CD4-positive, alpha-beta T cell treated with Interleukin-6 for 4 hours (primary cell): ENCODE measurements at places on chromosomes 2 and 18.
A peak's percentile ranks its signal among the peaks of the same experiment; 100 is the strongest.

- DNase-seq, result no peak
Measured at GRCh38 chr18:61360404-61361383, 27.5 kb downstream of the CDH20 start.

DNA sequence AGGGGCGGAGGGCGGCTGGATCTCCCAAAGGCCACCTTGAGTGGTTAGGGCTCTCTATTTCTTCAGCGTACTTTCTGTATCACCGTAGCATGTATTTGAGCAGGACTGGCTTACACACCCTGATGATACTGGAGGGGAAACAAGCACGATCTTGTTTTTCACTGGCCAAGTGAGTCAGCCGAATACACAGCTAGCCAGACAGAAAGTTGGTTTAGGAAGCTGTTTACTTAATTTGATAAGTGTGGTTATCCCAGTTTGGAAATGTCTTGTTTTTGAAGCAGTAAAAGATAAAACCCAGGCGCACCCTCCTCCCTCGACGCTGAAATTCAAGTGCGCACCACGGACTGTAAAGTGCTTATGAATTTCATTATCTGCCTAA, 582 bp downstream of the RIOK3 start:
- DNase-seq, result peak; percentile 20

DNA sequence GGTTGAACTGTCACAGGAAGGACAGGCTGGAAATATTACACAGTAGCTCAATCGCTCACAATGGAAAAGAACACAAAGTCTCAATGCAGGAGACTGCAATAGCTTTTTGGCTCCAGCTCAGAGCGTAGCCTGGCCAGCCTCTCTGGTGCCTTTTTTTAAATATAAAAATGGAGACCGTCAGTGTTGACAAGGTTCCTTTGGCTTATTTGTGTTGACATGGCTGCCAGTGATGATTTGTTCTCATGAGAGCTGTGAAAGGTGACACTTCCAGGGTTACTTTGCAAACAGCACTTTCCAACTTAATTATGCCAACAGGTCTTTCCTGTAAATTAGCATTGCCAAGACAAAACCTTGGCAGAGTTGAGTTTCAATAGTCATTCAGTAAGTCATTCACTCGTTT, 70.8 kb downstream of the KCNE4 start:
- DNase-seq, result no peak

- DNase-seq, result no peak
Measured at GRCh38 chr2:238742066-238742465, 105.8 kb upstream of the TWIST2 start.

- DNase-seq, result no peak
Measured at GRCh38 chr2:47336259-47337238, 66.4 kb upstream of the MSH2 start.

DNA sequence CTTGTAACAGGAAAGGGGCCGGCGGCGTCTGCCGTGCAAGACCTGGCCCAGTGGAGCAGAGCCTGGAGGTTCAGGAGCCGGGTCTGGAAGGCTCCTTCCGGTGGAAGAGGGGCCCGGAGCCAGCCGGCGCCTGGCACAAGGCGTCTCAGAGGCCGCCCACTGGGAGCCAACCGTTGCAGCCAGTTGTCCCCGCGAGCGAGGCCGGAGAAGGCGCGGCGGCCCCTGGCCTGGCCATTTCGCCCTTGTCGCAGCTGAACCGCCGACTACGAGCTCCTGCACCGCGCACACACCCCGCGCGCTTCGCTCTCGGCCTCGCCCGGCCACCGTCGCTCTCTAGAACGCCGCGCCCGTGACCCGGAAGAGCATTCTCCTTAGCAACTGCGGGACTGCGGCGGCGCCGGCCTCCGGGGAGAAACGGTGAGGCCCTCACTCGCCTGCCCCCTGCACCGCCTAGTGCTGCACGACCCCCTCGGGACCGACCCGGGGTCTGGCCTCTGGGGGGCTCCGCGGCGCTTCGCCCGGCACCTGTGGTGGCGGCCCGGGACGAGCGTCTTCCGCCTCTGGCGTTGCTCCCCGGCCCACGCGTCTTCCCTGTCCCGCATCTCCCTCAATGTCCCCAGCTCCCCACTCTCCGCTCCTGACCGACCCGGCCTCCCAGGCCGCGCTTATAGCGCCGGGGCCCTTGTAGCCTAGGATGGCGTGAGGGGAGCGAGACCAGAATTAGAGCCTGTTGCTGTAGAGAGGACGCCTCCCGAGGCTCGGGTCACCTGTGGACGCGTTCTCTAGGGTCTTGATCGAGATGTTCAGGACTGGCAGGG, at the start of gene DIS3L2:
Gene DIS3L2 (plus strand): TSS at position 365 of the 818 bp plus-strand sequence. CDS start 53,215 bp downstream, outside the sequence.
- DNase-seq, result peak; percentile 79

DNA sequence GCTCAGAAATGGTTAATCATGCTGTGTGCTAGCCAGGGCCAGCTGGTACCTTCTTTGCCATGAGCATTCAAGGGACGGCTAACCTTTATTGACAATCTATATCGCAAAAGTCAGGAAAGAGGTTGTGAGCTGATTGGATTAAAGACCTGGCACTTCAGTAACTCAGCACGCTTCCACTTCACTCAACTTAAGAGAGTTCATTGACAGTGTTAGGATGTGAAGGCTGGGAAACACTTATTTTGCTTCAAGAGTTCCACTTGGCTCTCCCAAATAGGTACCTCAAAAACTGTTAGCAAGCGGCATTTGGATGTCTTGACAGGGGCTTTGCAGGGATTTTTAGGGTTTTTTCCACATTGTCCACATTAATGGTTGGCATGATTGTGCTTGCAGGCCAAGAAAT, 25.1 kb upstream of the TXNDC2 start:
- no peak for DNase-seq

GRCh38 chr18:67710639-67711038, 194.1 kb upstream of the DSEL start:
- no peak for DNase-seq

GRCh38 chr18:13261661-13262357, 43.2 kb downstream of the LDLRAD4 start:
- DNase-seq, result peak; percentile 49

- DNase-seq, result peak; percentile 4
Measured at GRCh38 chr2:201909961-201910361, 103.6 kb downstream of the CDK15 start.

- no peak for DNase-seq
Measured at GRCh38 chr2:46181789-46182530, 115.2 kb upstream of the EPAS1 start.

GRCh38 chr18:35618696-35619095, 37.2 kb downstream of the GALNT1 start:
- DNase-seq, result no peak

GRCh38 chr2:163630836-163631235, 105.0 kb downstream of the FIGN start:
- no peak for DNase-seq

- no peak for DNase-seq
Measured at GRCh38 chr2:118954297-118955060, 12.5 kb downstream of the MARCO start.

- no peak for DNase-seq
Measured at GRCh38 chr2:134703426-134703825, 15.4 kb downstream of the TMEM163 start.

- DNase-seq, result no peak
Measured at GRCh38 chr18:77209587-77209986, 40.1 kb upstream of the GALR1 start.
